ENCODE measurements at places on chromosomes 2 and 18. TPM values are rescaled to one million over a fixed set of nuclear protein-coding genes. Genes with fewer than 3 reads are reported as not detected.

The DPP10 gene
- total RNA-seq: 0.32 TPM

The EFR3B gene
- under 0.01 TPM for total RNA-seq

The CFAP53 gene
- under 0.01 TPM for total RNA-seq

The ANKRD30BL gene
- total RNA-seq: not detected

The HOXD13 gene
- total RNA-seq: not detected

The GPR55 gene
- total RNA-seq: not detected

The HRH4 gene
- not detected for total RNA-seq

The RGPD3 gene
- 0.32 TPM for total RNA-seq

The CNGA3 gene
- total RNA-seq: not detected

The FHOD3 gene
- 5.2 TPM for total RNA-seq

The EVX2 gene
- not detected for total RNA-seq

The LRP1B gene
- total RNA-seq: 1.6 TPM

The FMNL2 gene
- total RNA-seq: 17.3 TPM

The CCDC150 gene
- total RNA-seq: 8.7 TPM

The PDE1A gene
- 1.7 TPM for total RNA-seq

The IL36G gene
- not detected for total RNA-seq

The COL4A4 gene
- under 0.01 TPM for total RNA-seq

The MERTK gene
- total RNA-seq: under 0.01 TPM

The GBX2 gene
- not detected for total RNA-seq

The CYP27A1 gene
- 16.1 TPM for total RNA-seq

The CYP26B1 gene
- total RNA-seq: 0.43 TPM

The ANKRD23 gene
- 1.3 TPM for total RNA-seq

The LRRTM4 gene
- not detected for total RNA-seq

The DLX2 gene
- under 0.01 TPM for total RNA-seq

The COL4A3 gene
- total RNA-seq: under 0.01 TPM

The PLCL1 gene
- 0.64 TPM for total RNA-seq

The HOXD12 gene
- total RNA-seq: not detected

The MYO7B gene
- not detected for total RNA-seq

The CRYGC gene
- total RNA-seq: not detected

The NT5DC4 gene
- not detected for total RNA-seq

The KCNG2 gene
- total RNA-seq: under 0.01 TPM

The MC5R gene
- not detected for total RNA-seq

The CABLES1 gene
- total RNA-seq: 0.43 TPM

The MRPS5 gene
- 30.0 TPM for total RNA-seq

The GALM gene
- 19.9 TPM for total RNA-seq

Measured in fibroblast of villous mesenchyme (primary cell).